ENCODE measurements at places on chromosomes 5 and 9. TPM values are rescaled to one million over a fixed set of nuclear protein-coding genes. Genes with fewer than 3 reads are reported as not detected.

DNA sequence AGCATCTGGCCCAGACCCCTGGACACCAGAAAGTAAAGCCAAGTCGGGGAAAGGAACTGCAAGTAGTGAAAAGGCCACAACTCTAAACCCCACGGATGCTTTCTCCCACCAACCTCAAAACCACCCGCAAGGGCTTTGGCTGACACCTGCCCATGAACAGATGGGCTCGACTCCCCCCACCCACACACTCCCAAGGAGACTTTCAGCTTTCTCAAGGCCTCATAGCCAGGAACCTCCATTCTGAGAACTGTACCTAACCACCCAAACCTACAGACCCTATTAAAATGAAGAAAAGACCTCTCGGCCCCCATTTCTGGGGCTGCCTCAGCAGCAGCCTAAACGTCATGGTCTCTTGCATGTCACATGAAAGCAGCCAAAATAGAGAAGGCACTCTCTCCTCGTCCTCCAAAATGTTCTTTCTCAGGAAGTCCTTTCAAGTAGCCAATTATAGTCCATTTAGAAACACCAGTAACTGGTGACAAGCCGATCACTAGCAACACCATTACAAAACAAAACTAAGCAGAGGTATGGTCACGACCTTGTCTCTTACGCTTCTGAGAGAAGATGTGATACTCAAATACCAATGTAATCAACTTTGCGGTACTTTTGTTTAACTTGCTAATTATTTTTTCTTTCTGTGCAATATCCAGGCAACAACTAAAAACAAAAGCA, 2.9 kb downstream of the B4GALT1 start:
- no peaks in the 10 kb centered on the region for H3K4me1 ChIP-seq
- peak; percentile 58 for DNase-seq
- peak overlapping the region; percentile 99 for H3K27ac ChIP-seq
- peak overlapping the region; percentile 92 for H3K4me3 ChIP-seq
- no peaks in the 10 kb centered on the region for H3K27me3 ChIP-seq

GRCh38 chr5:152309926-152310450, 95.1 kb downstream of the NMUR2 start:
- H3K27ac ChIP-seq, result no peak overlapping the region
- no peaks in the 10 kb centered on the region for H3K36me3 ChIP-seq
- H3K27me3 ChIP-seq, result no peaks in the 10 kb centered on the region
- no peak overlapping the region for H3K4me3 ChIP-seq
- no peaks in the 10 kb centered on the region for H3K4me1 ChIP-seq
- DNase-seq, result no peak

DNA sequence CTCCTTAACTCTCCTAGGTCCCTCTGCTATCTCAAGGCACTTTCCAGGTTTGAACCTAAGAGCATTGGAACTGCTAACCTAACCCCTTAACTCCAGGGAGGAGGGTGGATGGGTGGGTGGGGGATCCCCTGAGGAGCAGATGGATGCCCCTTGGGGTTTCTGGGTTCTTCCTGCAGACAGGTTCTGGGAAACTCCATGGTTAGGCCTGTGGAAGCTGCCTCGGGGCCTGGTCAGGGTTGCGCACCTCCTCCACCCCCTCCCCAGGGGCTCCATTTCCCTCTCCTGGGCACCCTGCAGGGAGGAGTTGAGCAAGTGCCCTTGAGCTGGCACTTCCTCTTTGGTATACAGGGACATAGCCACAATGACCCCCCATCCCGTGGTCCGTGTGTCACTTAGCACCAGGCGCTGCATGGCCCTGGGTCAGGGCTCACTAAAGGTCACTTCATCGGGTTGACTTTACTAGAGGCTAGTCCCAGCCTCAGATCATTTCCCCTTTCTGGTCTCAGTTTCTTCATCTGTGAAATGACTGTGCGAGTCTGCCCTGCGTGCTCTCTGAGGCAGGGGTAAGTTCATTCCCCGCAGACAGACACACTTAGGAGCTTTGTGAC, 16.0 kb downstream of the CXXC5 start:
- no peak overlapping the region for H3K4me3 ChIP-seq
- no peaks in the 10 kb centered on the region for H3K36me3 ChIP-seq
- DNase-seq, result peak; percentile 79
- peak overlapping the region; percentile 94 for H3K27ac ChIP-seq
- H3K4me1 ChIP-seq, result peaks cover 98% of the 10 kb centered on the region
- no peaks in the 10 kb centered on the region for H3K27me3 ChIP-seq

DNA sequence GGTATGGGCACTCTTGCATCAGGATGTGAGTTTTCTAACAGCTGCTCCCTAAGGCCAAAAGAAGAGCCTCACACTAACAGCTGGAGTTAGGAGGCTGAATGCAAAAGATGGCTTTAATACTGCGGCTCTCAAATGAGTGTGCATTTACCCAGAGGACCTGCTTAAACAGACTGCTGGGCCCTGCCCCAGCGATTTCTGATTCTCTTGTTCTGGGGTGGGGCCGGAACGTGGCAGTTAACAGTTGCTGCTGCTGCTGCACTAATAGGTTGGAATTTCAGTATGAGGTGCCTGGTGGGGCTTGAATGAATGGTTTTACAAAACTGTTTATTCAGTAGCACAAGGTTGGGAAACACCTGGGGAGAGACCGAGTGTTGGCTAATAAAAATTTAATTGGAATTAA, 26.1 kb downstream of the HMGCR start:
- H3K27ac ChIP-seq, result no peak overlapping the region
- H3K4me1 ChIP-seq, result no peaks in the 10 kb centered on the region
- peaks cover 23% of the 10 kb centered on the region for H3K36me3 ChIP-seq
- no peak for DNase-seq
- no peak overlapping the region for H3K4me3 ChIP-seq

GRCh38 chr5:149049371-149049781, 13.5 kb downstream of the SH3TC2 start:
- no peaks in the 10 kb centered on the region for H3K4me1 ChIP-seq
- no peak for DNase-seq
- H3K27me3 ChIP-seq, result no peaks in the 10 kb centered on the region
- no peak overlapping the region for H3K4me3 ChIP-seq
- no peaks in the 10 kb centered on the region for H3K36me3 ChIP-seq

DNA sequence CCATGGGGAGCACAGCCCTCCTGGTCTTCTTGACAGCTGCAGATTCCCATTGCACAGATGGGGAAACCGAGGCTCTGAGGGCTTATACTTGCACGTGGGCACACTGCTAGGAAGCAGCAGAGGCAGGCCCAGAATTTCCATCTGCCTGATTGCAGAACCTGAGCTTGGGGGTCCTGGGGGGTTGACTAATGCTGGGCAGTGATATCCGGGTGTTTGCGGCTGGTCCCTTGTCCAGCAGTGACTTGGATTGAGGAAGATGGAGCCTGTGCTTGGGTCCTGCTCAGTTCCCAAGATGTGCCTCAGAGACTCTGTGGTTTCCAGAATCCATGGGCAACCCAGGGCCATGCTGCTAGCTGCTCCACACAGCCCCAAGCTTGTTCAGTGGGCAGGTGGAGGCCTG, 91.2 kb downstream of the PHF2 start:
- no peaks in the 10 kb centered on the region for H3K4me1 ChIP-seq
- H3K27ac ChIP-seq, result no peak overlapping the region
- H3K36me3 ChIP-seq, result peaks cover 37% of the 10 kb centered on the region
- H3K4me3 ChIP-seq, result no peak overlapping the region

LCN10 gene
- 4.5 TPM for total RNA-seq

NANS gene
- total RNA-seq, result 27.4 TPM

DNA sequence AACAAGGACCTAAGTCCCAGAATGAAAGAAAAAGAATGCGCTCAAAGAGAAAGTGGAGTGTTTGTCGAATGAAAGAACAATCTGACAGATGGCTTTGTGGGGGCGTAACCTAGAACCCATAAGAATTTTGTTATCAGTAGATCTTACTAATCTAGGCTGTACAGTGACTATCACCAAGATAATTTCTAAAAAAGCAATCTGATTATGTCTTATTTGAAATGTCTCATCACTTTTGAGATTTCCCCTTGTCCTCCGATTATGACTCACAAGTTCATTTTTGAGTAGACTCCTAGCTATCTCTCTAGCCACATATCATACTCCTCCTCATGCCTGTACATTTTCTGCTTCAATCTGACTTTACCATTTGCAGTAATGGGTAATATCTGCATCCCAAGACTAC, 135.6 kb upstream of the SMARCA2 start:
- H3K4me1 ChIP-seq, result no peaks in the 10 kb centered on the region
- H3K36me3 ChIP-seq, result no peaks in the 10 kb centered on the region
- H3K27me3 ChIP-seq, result no peaks in the 10 kb centered on the region
- no peak overlapping the region for H3K4me3 ChIP-seq
- DNase-seq, result no peak

DNA sequence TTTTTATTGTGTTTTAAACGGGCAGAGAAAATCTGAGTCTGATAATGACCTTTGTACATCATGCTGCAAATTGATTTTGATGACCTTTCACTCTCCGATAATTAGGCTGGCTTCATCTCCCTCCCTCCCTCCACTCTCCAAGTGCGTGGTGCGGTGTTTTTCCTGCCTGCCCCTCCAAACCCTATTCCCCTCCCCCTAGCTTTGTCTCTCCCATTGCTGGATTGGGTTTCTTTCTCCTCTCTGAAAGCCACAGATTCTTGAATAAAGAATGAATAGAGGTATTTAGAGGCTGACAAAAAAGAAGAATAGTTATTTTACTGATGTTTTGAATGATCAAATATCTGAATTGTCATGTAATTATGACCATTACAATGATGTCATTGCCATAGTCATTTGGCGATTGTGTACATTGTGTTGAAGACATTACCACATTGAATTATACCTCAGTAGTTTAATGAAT, 571.1 kb upstream of the ZNF608 start:
- H3K4me1 ChIP-seq, result no peaks in the 10 kb centered on the region
- no peaks in the 10 kb centered on the region for H3K27me3 ChIP-seq
- DNase-seq, result no peak
- no peaks in the 10 kb centered on the region for H3K36me3 ChIP-seq

PKD2L2 gene
- not detected for total RNA-seq

DNA sequence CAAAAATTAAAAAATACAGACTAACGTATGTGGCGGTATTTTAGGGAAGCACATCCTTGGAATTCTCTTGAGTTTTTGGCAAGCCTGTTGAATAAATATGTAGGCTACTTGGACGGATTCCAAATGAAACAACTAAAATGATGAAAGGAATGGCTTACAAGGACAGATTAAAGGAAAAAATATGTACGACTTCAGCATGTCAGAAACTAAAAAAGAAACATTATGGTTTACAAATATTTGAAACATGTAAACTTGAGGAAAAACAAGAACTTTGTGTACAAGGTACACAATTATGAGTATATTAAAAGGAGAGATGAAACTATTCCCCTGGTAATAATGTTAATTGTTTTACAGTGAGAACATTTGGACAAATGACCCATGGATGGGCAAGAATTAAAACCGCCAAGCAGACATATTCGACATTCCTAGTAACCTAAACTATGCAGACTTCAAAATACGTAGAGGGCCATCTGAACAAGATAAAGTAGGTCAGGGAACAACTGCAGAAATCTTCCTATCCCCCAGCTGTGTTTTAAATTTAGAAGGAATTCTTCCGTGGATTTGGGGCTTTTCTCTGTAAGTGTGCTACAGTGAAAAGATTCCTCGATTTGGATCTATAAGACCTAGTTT, 12.5 kb downstream of the EDIL3 start:
- no peak overlapping the region for H3K4me3 ChIP-seq
- no peak overlapping the region for H3K27ac ChIP-seq
- H3K36me3 ChIP-seq, result no peaks in the 10 kb centered on the region
- DNase-seq, result no peak
- no peaks in the 10 kb centered on the region for H3K27me3 ChIP-seq

TAF11L10 gene
- total RNA-seq, result not detected

DNA sequence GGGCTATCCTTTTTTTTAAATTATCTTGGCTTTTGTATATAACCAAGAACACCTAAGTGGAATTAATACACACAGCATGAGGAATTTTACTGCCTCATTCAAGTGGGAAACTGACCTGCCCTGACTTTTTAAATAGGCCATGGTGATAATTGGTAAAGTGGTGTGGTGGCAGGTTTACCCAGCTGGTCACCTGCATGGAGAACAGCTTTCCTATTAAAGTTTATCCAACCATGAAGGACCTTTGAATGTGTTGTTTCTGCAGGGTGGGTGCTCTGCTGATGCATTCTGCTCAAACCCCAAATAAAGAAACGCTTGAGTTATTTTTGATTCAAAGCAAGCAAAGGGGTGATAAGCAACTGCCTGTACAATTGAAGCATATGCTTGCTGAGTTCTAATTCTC, 261.0 kb upstream of the GRIN3A start:
- H3K4me3 ChIP-seq, result no peak overlapping the region
- no peak overlapping the region for H3K27ac ChIP-seq
- H3K4me1 ChIP-seq, result no peaks in the 10 kb centered on the region
- no peaks in the 10 kb centered on the region for H3K36me3 ChIP-seq
- no peaks in the 10 kb centered on the region for H3K27me3 ChIP-seq

GRCh38 chr5:190366-191035, 794 bp upstream of the LRRC14B start:
- peak overlapping the region; percentile 37 for H3K4me3 ChIP-seq
- no peak for DNase-seq
- peak overlapping the region; percentile 94 for H3K27ac ChIP-seq

OR1Q1 gene
- total RNA-seq, result not detected

DNA sequence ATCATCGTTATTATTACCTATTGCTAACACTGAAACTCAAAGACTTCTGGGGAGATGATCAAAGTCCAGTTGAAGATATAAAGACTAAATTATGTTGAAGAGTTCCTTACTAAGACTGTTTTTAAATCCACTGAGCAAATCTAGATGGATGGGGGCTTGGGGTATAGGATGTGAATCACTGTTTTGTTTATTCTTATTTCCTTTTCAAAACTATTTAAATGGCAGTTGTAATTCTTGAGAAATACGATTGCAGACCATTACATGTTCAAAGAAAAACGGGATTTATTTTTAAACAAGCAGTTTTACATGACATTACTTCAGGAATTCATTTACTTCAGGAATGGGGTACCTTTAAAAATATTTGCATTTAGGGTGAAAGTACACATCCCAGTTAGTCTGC, 4.3 kb downstream of the RASGRF2 start:
- no peak overlapping the region for H3K4me3 ChIP-seq
- no peaks in the 10 kb centered on the region for H3K27me3 ChIP-seq
- no peaks in the 10 kb centered on the region for H3K36me3 ChIP-seq

SCGB3A2 gene
- total RNA-seq, result not detected

WDR38 gene
- total RNA-seq, result not detected

DNA sequence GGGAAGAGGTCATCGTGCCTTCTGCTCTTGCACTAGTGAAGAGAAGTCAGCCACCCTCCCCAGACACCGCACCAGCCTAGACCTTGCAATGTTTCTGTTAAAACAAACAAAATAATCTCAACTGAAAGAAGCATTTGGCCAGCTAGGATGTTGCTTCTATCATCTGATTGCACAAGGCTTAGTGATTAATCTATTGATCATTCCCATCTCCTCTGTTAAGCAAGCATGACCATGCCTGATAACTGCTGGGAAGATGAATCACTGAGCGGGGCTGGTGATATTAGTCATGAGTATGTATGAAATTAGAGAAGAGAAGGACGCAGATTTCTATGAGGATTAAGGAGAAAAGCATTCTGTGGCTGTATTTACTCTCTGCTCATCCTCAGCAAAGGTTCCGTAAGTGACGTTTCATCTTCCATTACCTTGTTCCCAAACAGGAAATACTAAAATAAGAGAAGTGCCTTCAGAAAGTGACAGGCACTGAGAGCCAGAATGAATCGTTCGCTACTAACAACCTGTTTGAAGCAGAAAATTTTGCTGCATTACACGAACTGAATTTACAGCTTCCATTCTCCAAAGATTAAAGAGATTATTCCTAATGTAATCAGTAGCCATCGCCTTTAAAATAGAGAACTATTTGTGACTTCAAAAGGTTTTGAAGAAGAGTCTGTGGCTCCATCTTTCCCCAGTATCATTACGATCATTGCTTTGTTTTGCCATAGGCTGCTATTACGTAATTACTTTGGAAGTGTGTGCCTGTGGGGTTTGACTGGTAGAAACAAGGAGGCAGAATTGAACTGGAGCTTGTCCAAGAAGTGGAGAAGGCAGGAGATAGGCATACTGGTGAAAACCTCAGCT, 219.1 kb downstream of the MED10 start:
- H3K27me3 ChIP-seq, result no peaks in the 10 kb centered on the region
- H3K36me3 ChIP-seq, result no peaks in the 10 kb centered on the region
- H3K4me3 ChIP-seq, result no peak overlapping the region

Data from right atrium auricular region (tissue), 2 donors.